ENCODE measurements at places on chromosomes 11 and 22. TPM values are rescaled to one million over a fixed set of nuclear protein-coding genes. Genes with fewer than 3 reads are reported as not detected.

GRCh38 chr22:48053486-48053885, 1291.0 kb downstream of the TBC1D22A start:
- DNase-seq, result no peak

GRCh38 chr11:15547685-15548084, 433.0 kb downstream of the INSC start:
- DNase-seq, result no peak

DNA sequence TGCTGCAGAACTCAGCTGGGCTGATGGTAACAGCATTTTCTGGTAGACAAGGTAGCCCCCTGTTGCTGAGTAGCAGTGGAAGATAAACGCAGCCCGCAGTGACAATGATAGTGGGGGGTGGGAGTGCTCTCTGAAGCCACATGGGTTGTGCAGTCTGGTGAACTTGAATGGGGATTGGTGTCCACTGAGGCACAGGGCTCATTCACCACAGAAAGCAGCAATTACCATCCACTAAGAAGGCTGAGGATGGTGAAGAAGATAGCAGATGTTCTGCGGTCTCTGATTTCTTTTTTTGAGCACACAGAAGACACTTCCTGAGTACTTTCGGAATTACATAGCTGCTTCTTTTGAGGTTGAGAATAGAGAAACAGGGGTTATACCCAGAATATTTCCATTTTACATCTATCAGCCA, 150.3 kb downstream of the LRRC4C start:
- no peak for DNase-seq

GRCh38 chr11:110317516-110317932, 21.1 kb upstream of the RDX start:
- no peak for DNase-seq

- DNase-seq, result no peak
Measured at GRCh38 chr11:34855754-34856095, 60.5 kb downstream of the APIP start.

- DNase-seq, result no peak
Measured at GRCh38 chr22:35984183-35985175, 44.1 kb downstream of the RBFOX2 start.

DNA sequence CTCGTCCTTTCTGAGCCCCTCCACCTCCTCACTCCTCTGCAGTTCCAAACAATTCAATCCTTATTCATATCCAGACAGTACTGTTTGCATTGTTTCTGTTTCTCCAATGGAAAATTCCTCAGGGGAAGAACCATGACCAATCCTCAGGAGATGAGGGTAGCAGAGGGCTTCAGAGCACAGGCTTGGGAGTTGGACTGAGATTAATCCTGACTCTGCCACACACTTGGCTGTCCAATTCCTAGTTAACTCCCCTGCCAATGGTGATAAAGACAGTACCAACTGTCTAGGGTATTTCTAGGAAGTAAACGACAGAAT, 58.0 kb downstream of the MICAL3 start:
- no peak for DNase-seq

DNA sequence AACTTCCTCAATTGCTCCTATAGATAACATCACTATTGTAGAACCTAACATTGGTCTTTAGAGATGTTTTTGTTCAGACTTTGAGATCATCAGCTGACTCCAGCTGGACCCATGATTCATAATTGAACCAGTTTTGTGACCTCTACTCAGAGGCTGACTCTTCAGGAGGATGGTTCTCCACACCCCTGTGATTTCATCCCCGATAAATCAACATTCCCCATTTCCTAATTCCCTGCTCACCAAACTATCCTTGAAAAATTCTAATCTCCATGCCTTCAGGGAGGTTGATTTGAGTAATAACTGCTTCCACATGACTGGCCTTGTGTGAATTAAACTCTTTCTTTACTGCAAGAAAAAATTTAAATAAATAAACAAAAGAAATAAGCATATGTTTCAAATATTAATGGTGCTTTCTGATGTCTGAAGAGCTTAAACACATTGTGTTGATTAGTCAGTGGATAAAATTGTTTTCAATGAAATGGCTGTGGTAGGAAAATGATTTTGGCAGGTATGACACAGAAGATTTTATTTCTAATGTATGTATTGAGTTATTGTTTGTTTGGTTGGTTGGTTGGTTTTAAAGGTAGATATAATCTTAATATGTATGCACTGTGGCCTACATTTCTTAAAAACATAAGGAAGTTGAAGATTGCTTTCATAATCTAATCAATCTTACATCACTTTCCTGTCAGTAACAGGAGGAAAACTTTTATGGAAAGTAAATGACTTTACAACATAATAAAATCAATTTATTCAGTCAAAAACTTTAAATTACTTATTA, 427.9 kb upstream of the CCDC179 start:
- peak; percentile 38 for DNase-seq

- no peak for DNase-seq
Measured at GRCh38 chr22:43628250-43628649, 183.9 kb downstream of the EFCAB6 start.

DNA sequence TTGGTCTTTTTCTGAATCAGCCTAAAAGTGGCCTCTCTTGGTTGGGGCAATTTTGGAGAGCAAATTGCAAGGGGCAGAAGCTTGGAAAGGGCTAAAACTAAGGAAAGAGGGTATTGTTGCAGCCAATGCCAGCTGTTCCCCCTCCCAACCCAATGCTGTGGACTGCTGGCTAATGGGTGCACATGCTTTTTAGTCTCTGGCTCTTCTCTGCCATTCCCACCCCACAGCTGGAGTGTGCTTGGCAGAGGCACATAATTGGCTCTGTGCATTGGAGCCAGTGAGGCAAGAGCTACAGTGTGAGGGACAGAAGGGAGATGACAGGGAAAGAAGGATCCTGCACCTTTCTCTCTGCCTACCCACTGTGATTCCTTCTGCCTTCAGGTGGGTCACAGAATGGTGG, 140.0 kb downstream of the NECTIN1 start:
- no peak for DNase-seq

DNA sequence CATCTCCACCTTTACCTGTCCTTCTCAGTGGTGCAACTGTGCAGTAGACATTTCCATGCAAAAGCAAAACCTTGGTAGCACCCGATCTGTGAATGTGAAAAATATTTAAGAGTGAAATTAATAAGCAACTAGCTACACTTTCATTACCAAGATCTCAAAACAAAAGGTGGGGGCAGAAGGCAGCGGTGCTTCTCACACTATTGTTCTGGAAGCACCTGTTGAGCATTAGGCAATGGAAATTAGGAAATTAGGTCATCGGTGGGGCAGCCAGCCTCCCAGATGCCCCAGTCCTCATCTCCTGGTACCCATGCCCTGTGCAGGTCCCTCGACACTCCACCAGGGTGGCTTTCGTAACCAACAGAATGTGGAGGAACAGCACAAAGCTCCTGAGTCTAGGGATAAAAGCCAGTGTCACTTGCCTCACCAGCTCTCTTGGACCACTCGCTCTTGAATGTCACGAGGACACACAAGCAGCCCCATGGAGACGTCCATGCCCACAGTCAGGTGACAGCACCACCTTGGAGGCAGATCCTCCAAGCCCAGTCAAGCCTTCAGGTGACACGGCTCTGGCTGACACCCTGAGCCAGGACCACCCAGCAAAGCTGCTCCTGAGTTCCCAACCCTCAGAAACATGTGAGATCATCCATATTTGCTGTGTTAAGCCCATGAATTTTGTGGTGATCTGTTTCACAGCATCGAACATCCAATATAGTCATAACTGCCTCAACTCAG, 3.3 kb downstream of the LTO1 start:
- DNase-seq, result no peak

GRCh38 chr11:124644426-124645280, 22.0 kb downstream of the TBRG1 start:
- DNase-seq, result no peak

GRCh38 chr11:131932584-131933325, 562.3 kb downstream of the NTM start:
- no peak for DNase-seq

GRCh38 chr11:2366276-2366675, 10.8 kb upstream of the CD81 start:
- DNase-seq, result no peak

DNA sequence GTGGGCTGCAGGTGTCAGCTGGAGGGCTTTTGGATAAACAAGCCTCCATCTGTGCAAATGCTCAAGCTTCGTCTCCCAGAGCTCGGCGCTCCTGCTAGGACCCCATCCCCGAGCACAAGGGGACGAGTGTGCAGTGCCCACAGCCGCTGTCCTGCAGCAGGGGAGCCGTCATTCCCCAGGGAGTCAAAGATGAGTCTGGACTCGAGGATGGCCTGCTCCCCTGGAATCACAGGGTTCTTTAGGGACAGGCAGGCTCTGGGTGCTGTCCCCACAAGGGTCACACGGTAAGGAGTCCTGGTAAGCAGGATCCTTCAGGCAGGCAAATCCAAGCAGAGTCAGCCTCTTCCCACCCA, 50.2 kb downstream of the APOL1 start:
- no peak for DNase-seq

GRCh38 chr22:49881856-49882255, 28.2 kb downstream of the ZBED4 start:
- DNase-seq, result no peak

DNA sequence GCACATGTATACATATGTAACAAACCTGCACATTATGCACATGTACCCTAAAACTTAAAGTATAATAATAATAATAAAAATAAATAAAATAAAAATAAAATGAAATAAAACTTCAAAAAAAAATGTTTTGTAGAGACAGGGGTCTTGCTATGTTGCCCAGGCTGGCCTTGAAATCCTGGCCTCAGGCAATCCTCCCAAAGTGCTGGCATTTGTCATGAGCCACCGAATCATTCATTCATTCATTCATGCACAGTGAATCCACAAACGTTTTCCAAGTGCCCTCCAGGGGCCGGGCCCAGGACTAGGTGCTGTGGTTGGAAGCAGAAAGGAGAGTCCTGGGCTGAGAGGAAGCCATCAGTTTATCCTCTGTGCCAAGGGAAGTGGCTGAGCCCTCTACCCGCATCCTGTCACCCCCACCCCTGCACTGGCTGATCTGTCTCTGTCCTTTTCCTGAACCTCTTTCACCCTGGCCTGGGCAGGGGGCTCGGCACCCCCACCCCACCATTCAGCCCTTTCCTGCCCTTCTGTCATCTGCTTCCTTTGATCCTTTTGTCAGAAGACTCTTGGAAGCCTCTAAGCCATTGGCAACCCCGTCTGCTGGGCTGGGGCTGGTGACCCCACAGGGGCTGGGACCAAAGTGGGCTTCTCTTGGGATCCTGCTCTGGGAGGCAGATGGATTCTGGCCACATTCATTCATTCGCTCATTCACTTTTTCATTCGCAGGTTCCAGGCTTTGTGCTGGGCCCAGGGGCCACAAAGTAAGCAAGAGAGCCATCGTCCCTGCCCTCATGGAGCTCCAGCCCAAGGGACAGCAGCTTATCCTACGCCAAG, 84.3 kb downstream of the IGLL1 start:
- no peak for DNase-seq

DNA sequence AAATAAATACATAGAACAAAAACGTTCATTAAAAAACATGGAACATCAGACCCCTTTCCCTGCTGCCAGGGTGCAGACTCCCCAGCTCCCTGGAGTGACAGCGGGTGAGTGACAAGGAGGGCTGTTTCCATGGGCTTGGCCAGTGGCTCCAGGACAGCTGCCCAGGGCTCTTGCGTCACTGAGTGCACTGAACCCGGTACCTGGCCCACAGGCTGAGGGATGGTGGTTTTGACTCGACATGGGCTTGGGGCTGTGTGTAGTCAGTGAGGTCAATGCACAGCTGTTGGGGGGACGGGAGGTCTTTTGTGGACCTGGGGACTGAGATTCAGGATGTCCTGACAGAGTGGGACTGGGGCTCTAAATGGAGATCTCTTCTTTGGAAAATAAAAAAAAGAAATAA, 142.1 kb upstream of the B3GAT1 start:
- no peak for DNase-seq

DNA sequence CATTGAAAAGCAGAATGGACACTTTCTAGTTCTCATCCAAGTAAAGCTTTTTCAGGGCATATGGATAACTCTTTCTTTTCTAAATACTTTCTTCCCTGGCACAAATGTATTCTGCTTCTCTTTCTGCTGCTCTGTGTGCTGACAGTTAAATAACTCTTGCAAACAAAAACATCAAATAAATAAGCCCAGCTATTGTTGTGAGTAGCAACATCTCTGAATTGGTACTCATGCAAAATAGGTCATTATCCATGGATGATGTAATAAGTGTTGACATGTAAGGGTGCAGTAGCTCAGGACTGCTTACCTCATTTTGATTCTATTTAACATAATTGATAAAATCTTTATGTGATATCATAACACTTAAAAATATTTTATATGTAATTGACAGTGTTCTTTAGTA, 164.3 kb downstream of the MSANTD4 start:
- DNase-seq, result no peak

DNA sequence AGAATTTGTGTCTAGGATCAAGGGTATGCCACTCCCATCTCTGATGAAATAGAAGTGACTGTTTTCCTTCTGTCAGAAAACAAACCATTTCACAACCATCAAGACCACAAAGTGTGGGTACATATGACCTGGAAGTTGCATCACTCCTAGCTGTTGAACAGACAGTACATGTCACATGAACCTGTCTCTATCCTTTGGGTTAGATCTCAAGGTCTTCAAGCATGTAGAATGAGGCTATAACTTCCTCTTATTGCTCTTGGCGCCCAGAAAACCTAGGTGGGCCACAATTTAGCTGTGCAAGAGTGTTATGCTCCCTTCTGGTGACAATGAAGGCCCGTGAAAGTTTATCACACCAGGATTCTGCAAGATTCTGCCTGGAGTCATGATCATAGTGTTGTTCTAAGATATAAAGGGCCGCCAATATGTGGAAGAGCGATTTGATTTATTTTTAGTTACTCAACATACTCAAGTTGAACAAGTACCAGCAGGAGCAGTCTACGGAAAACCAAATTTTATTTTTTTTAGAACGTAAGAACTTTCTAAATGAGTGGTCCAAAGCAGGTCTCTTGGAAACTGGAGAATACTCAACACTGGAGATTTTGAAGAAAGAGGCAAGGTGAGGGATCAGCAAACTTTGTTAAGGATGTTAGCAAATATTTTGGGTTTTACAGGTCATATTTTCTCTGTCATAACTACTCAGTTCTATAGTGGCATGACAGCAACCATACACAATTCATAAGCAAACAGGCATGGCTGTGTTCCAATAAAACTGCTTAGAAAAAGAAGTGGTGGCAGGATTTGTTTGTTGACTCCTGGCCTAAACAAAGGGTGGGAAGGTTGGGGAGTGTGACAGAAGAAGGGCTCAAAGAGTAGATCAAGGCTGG, 101.8 kb downstream of the USP35 start:
- peak; percentile 57 for DNase-seq

DNA sequence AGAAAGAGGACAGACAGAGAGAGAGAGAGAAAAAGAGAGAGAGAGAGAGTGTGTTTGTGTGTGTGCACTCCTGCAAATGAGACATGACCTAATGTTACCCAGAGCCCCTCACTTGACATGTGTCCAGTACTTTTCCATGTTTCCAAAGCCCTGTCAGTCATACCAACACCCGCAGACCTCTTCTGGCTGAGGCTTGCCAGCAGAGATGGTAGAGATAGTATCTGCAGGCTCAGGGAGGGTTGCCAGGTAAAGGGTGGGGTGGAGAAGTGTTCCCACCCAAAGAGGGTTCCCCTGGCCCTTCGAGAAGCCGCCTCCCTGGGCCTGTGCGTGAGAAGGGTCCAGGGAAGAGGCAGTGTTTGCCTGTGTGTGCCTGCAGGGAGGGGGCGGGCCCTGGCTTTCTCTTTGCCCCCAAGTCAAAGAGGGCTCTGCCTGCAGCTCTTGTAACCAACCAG, 40.7 kb downstream of the POU2F3 start:
- DNase-seq, result no peak

Gene SLC22A12
- total RNA-seq, result not detected

Gene MMP7
- 333 TPM for total RNA-seq

Gene SCGB1A1
- total RNA-seq, result not detected

Gene SMIM38
- total RNA-seq, result not detected

Gene SYCE3
- total RNA-seq, result 0.71 TPM

Gene OR4X1
- not detected for total RNA-seq

Gene PHLDA2
- 58.5 TPM for total RNA-seq

Gene APLNR
- not detected for total RNA-seq
